Hepatocyte (in vitro differentiated cells): ENCODE measurements at places on chromosomes 16 and 17.

DNA sequence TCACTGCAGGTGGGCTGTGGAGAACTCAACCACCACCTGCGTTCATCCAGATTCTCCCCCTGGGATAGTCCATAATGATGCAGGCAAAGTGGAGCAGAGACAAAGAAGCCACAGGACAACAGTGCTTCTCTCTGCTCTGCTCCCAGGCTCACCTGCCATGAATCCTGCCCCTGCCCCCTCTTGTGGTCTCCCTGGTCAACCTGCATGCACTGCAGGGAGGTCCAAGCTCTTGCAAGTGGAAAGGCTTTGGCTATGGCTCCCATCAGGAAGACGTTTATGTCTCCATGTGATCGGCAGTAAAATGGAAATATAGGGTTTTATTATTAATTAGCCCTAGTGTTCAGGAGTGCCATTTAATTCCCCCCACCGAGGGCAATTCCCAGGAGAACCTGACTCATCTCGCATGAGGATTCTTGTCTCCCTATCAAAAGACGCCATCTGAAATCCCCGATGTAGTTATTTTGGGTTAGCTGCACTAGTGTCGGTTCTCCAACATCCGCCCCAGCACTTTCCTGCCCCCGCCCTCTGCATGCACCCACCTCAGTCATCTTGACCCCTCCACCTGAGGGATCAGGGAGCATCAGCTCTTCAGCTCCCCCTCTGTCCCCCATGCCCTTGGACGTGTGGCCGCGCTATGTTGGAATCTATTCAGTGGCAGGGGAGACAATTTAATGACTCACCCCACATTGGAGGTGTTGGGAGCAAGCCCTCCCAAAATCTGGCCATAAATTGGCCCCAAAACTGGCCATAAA is 91.8 kb downstream of the KCNJ12 start:
- peaks cover 14% of the 10 kb centered on the region for H3K27me3 ChIP-seq
- H3K27ac ChIP-seq, result no peak overlapping the region
- peaks cover 13% of the 10 kb centered on the region for H3K4me1 ChIP-seq

DNA sequence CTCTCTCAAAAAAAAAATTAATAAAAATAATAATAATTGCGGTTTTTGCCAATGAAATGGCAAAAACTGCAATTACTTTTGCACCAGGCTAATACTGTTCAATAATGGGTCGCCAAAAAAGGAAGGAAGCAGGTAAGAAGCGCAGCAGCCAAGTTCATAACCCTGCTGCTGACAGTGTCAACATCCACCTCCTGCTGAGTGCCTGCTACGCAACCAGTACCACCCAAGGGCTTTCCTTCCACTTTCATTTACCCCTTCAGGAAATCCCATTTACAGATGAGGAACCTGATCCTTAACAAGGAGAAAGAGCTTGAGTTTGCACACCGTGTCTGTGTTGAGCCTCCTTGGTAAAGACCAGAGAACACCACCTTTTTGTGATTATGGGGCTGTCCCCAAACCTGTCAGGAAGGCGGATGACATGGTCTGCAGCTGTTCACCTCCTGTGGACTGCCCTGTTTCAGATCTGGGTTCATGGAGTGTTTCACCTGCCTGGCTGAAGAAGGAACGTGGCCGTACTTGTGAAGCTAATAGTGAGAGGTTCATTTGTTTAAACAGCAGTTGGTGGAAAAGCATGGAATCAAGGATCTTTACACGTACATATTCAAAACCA is 378.0 kb downstream of the SLC39A11 start:
- H3K4me1 ChIP-seq, result peaks cover 3% of the 10 kb centered on the region
- H3K27ac ChIP-seq, result no peak overlapping the region
- no peaks in the 10 kb centered on the region for H3K27me3 ChIP-seq
- no peak for DNase-seq
- H3K36me3 ChIP-seq, result no peaks in the 10 kb centered on the region
- no peak overlapping the region for H3K4me3 ChIP-seq

- no peaks in the 10 kb centered on the region for H3K27me3 ChIP-seq
- H3K4me1 ChIP-seq, result peaks cover 14% of the 10 kb centered on the region
- H3K4me3 ChIP-seq, result no peak overlapping the region
These were observed 1.1 kb downstream of the CSF3 start for GRCh38 chr17:40015998-40016985.

DNA sequence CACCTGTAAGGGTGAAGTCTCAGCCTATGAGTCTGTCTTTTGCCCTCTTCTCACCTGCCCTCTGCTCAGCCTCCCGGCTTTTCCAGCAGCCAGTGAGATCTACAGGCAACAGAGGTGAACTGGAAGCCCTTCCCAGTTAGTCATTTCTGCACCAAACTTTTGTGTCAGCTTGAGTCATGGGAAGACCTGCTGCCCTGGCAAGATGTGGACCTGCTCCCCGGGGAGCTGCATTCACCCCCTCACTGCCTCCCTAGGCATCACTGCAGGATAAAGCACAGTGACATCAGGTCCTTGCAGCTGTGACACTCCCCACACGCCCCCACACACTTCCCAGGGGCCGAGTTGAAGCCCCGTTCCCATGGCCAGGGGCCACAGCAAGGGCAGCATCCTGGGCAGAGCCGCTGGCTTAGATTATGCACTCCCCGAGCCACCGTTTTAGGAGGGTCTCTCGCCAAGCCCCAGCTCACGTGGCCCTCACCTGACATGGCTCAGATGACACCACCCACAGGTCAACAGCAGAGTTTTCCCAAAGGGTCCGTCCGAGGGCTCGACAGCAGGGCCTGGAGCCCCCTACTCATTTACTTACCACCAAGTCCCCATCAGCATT is 6.5 kb upstream of the ABR start:
- no peaks in the 10 kb centered on the region for H3K36me3 ChIP-seq
- H3K4me3 ChIP-seq, result no peak overlapping the region
- no peaks in the 10 kb centered on the region for H3K4me1 ChIP-seq
- H3K27me3 ChIP-seq, result no peaks in the 10 kb centered on the region
